GM03348 (cell line): ENCODE measurements at places on chromosomes 3 and 15.
A peak's percentile ranks its signal among the peaks of the same experiment; 100 is the strongest.

GRCh38 chr15:67158367-67158766 is 93.0 kb downstream of the SMAD3 start:
- no peak for DNase-seq

- no peak for DNase-seq
These were observed 202.7 kb upstream of the SLC2A2 start for GRCh38 chr3:171229173-171229572.

- DNase-seq: no peak
These were observed 415.9 kb upstream of the MDFIC2 start for GRCh38 chr3:70728311-70728710.

- DNase-seq: no peak
These were observed 1.2 kb downstream of the PLOD2 start for GRCh38 chr3:146159616-146160320.

GRCh38 chr15:70701891-70702568 is 61.3 kb downstream of the UACA start:
- peak; percentile 29 for DNase-seq

GRCh38 chr3:188220988-188221818 is 67.2 kb downstream of the LPP start:
- peak; percentile 35 for DNase-seq

- no peak for DNase-seq
These were observed 662.3 kb downstream of the MAGI1 start for GRCh38 chr3:65376426-65376825.

- DNase-seq: no peak
These were observed 317.5 kb upstream of the THRB start for GRCh38 chr3:24812116-24812515.

DNA sequence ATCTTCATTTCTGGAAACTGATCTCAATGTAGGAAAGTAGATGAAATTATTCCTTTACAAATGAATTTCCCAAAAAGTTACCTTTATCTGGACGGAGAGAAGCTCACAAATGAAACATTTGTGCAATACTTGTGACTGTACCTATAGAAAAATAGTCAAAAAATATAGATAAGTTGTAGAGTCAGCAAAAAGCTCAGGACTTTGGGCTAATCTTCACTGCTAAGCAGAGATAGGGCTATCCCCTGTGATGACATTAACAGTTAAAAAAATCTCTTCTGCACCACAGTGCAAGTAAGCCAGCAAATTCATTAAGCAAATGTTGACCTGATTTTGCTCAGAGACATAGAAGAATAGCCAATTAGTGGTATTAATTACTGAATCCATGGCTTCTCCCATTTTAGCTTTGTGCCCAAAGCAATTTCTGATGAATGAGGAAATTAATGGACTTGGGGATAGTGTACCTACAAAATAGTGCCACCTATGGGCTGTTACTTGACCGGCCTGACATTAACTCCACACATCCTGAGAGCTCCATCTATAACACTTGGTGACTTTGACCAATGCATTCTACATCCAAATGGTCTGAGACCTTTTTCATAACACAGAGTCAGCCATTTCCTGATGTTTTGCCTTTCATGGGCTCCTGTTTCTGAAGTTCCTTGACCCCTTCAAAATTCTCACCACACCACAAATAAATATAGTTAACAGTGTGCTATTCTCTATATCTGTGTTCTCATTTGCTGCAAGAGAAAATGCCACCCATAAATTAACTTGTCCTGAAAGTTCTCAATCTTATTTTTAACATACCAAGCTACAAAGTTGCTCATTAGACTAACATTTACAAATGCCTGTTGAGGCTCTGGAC is 105.0 kb downstream of the SSR3 start:
- DNase-seq: peak; percentile 51

GRCh38 chr15:51503003-51503402 is 119.6 kb downstream of the DMXL2 start:
- no peak for DNase-seq

- DNase-seq: no peak
These were observed 10.3 kb downstream of the STOML1 start for GRCh38 chr15:73981761-73982221.

DNA sequence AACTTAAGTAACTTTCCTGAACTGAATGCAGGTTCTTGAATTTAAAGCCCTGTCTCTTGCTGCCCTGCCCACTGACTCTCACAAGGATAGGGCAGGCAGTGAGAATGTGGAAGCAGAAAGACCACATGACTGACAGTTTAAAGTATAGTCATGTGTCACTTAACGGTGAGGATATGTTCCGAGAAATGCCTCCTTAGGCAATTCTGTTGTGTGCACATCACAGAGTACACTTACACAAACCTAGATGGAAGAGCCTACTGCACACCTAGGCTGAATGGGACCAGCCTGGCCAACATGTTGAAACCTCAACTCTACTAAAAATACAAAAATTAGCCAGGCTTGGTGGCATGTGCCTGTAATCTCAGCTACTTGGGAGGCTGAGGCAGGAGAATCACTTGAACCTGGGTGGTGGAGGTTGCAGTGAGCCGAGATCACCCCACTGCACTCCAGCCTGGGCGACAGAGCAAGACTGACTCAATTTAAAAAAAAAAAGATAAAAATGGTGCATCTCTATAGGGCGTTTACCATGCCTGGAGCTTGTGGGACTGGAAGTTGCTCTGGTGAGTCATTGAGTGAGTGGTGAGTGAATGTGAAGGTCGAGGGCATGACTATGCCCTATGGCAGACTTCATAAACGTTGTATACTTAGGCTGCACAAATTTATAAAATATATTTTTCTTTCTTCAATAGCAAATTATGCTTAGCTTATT is 18.9 kb upstream of the COPG1 start:
- peak; percentile 57 for DNase-seq

GRCh38 chr3:195073866-195074860 is 196.8 kb downstream of the XXYLT1 start:
- no peak for DNase-seq

GRCh38 chr3:195762611-195763010 is 41.8 kb downstream of the MUC20 start:
- no peak for DNase-seq

DNA sequence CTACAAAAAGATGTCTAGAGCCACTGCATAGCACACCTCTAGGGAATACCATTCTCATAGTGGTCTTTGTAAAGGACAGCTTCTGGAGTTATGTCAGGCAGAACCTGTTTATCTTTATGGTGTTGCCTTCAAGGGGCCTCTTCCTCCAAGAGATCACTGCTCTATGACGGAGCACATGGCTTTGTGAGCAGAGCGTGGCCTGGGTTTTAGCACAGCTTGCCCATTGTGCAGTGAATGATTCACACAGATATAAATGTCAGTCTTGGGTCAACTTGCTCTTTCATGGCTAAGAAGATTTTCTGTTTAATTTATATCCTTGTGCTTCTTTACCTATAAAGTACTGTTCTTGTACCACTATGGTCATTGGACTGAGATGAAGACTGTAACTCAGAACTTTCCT is 41.5 kb upstream of the RBMS3 start:
- DNase-seq: no peak

DNA sequence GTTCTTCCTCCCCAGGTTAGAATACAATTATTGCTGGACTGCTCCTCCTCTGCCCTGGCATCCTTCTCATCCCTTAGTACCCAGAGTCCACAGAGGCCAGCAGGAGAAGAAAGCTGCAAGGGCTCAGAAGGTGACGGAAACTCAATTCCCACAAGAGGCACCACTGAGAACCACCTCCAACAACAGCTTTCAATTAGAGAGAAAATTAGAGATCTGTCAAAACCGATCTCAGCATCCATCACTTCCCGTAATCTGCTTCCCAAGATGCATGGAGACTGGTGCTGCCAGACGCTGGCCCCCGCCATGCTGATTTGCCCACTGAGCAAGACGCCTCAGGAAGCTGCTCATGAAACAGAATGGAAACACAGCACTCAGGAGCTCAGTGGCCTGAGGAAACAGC is 135.0 kb upstream of the PRICKLE2 start:
- no peak for DNase-seq

GRCh38 chr3:127628788-127629466 is at the start of gene PODXL2:
Gene PODXL2, plus strand, starts transcription at chr3:127629185. Its CDS starts 35 bp downstream, at chr3:127629220.
- DNase-seq: peak; percentile 95

DNA sequence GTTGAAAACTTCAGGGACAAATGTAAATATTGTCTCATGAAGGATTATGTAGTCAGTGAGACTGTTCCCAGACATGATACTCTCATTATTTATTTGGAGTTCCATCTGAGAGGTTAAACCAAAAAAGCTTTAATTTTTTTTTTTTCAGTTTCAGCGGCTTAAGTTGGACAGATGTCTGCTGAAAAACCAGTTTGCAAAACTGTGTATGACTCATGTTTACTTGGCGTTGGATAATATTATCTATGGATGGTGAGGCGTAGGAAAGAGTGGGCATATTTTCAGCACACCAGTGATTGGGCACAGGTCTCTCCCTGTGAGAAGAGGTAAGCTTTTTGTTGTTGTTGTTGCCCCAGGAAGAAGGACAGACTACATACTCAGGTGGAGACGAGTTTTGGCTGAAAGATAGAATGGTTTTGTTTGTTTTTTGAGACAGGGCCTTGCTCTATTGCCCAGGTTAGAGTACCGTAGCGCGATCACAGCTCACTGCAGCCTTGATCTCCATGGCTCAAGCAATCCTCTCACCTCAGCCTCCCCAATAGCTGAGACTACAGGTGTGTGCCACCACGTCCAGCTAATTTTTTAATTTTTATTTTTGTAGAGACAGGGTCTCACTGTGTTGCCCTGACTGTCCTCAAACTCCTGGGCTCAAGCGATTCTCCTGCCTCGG is 16.4 kb upstream of the ANXA2 start:
- DNase-seq: no peak

DNA sequence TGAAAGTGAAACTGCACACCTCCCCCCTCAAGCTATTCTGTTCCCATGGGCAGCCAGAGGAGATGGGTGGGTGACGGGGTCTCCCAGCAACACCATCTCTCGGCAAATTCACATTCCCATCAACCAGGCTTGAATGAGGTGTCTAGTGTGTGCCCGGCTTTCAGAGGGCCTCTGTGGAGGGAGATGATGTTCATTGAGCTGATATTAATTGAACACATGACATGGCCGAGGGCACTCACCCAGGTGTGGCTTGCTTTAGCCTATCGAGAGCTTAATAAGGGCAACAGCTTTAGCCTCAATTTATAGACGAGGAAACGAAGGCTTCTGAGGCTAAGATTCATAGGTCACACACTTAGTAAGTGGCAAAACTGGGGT is 288.0 kb downstream of the UACA start:
- DNase-seq: no peak
